CD4-positive, alpha-beta T cell treated with Interferon alpha-2 for 1 hour (primary cell): ENCODE measurements at places on chromosomes 7 and 10.
A peak's percentile ranks its signal among the peaks of the same experiment; 100 is the strongest.

DNA sequence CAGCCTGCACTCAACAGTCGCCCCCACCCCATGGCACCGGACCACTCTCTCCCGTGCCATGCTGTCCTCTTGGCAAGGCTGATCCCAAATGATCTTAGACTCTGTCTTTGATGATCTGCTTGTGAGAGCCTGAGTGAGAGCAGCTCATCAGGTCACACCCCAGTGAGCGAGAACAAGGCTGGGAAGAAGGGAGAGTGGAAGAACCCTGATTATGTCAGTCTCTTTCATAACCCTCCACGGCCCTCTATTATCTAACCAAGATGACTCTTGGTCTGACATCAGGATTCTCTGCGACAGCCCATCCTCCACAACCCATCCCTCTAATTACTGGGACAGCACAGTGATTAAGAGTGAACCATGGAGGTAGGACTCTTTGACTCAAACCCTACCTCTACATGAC is 53.1 kb upstream of the C7orf33 start:
- no peak for DNase-seq

GRCh38 chr7:133858311-133858710 is 268.8 kb upstream of the LRGUK start:
- DNase-seq, result no peak

- no peak for DNase-seq
Measured at GRCh38 chr7:33981226-33981625, 75.9 kb downstream of the BMPER start.

GRCh38 chr10:30828680-30829079 is 199.1 kb upstream of the LYZL2 start:
- no peak for DNase-seq

GRCh38 chr7:30057741-30058140 is 29.5 kb downstream of the PLEKHA8 start:
- DNase-seq, result no peak

- DNase-seq, result no peak
Measured at GRCh38 chr10:63204667-63205391, 71.7 kb downstream of the NRBF2 start.

- DNase-seq, result no peak
Measured at GRCh38 chr7:151684408-151685175, 164.9 kb upstream of the RHEB start.

- DNase-seq, result no peak
Measured at GRCh38 chr10:6379015-6379776, 176.5 kb downstream of the PFKFB3 start.

- DNase-seq, result peak; percentile 57
Measured at GRCh38 chr7:29337546-29338116, 143.1 kb downstream of the CHN2 start.

DNA sequence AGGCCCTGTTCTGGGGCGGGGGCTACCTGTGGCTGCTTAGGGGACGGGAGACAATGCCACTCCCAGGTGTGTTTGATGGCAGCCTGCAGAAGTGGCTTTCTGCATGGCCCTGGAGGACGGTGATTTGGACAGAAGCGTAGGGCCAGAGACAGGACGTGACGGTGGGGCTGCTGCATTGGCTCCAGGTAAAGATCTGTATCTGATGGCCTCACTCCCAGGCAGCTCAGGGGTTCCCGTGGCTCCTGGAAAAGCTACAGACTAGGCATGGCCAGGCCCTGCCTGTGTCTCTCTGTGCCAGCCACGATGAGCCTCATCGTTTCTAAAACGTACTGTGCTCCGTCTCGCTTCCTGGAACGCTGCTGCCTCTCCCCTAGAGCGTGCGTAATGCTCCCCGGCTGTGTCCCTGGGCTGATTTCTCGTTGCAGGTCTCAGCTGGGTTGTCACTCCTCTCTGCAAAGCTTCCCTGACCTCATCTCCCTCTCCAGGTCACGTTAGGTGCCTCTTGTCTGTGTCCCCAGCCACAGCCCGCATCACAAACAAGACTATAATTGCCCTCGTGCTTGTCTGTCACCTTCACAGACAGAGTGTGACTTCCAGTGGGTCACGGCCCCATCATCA is 12.6 kb downstream of the GTF2IRD1 start:
- DNase-seq, result no peak

DNA sequence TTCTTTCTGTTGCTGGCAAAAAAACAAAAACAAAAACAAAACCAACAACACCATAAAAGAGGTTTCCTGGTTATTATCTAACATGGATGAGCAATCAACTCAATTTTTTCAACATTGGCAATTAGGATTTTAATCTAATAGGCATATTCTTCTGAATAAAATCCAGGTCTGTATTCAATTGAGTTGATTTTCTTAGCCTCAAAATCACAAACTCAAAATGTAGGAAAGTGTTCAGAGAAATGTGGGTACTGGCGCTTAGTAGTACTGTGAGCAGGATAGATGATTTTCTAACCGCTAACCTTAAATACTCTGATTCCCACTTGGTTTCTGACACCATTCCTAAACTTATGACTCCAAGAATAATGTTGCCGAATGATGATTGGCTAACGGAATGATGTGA is 5.6 kb downstream of the WNT16 start:
- DNase-seq, result no peak
